ENCODE measurements at places on chromosomes 16 and 17.

GRCh38 chr17:71709271-71709890 lies 411.4 kb upstream of the SOX9 start:
- no peak for DNase-seq

DNA sequence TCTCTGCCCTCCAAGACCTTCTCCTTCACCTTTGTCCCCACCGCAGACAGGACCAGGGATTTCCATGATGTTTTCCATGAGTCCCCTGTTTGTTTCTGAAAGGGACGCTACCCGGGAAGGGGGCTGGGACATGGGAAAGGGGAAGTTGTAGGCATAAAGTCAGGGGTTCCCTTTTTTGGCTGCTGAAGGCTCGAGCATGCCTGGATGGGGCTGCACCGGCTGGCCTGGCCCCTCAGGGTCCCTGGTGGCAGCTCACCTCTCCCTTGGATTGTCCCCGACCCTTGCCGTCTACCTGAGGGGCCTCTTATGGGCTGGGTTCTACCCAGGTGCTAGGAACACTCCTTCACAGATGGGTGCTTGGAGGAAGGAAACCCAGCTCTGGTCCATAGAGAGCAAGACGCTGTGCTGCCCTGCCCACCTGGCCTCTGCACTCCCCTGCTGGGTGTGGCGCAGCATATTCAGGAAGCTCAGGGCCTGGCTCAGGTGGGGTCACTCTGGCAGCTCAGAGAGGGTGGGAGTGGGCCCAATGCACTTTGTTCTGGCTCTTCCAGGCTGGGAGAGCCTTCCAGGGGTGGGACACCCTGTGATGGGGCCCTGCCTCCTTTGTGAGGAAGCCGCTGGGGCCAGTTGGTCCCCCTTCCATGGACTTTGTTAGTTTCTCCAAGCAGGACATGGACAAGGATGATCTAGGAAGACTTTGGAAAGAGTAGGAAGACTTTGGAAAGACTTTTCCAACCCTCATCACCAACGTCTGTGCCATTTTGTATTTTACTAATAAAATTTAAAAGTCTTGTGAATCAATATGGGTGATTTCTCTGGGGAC lies 12.2 kb downstream of the CX3CL1 start:
- DNase-seq: no peak

GRCh38 chr16:29712809-29713208 lies 33.0 kb downstream of the C16orf54 start:
- no peak for DNase-seq

GRCh38 chr16:16073891-16074881 lies 124.8 kb downstream of the ABCC1 start:
- DNase-seq: no peak

DNA sequence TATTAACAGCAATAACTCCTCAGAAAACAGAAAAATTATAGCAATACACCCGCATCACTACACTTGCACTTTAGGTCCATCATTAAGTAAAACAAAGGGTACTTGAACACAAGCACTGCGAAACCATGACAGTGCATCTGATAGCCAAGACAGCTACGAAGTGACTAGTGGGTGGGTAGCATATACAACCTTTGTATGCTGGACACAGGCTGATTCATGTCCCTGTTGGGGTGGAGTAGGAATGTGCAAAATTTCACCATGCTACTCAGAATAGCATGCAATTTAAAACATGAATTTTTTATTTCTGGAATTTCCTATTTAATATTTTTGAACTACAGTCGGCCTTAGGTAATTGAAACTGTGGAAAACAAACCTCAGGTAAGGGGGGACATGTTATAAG lies 2414.1 kb downstream of the TP53TG3F start:
- DNase-seq: no peak

GRCh38 chr17:4566785-4567184 lies 6.4 kb upstream of the GGT6 start:
- no peak for DNase-seq

GRCh38 chr17:46764000-46764708 lies 54.3 kb downstream of the WNT3 start:
- DNase-seq: no peak

DNA sequence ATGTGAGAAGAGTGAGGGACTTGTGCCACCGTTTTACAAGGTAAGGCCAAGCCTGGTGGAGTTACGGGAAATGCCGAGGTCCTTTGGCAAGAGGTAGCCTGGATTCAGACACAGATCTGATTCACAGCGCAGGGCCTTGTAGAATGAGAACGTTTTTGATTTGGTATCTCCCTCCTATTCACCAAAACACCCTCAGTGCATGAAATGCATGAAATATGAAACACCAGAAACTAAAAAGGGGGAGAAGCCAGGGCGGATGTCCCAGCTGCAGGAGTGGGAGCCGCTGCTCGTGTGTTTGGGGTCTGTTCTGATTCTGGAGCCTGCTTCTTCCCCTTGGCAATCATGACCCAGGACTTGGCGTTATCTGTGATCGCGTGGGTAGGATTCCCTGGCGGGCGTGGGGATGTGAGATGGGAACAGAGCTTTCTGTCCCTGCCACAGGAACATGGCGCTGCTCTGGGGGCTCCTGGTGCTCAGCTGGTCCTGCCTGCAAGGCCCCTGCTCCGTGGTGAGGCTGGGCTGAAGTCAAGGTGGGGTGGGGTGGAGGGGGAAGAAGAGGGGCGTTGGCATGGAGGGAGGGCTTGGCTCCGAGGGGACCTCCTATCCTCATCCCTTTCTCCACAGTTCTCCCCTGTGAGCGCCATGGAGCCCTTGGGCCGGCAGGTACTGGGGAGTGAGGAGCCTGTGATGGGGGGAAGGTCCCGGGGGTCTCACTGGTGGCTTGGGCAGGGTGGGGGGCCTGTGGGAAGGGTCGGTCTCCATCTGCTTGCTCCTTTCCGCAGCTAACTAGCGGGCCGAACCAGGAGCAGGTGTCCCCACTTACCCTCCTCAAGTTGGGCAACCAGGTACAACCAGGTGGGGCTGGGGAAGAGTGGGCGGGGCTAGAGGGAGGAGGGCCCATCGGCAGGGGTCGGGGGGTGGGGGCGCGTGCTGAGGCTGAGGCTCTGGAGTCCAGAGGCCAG lies 2.2 kb downstream of the SERPINF2 start:
- no peak for DNase-seq

- no peak for DNase-seq
Measured at GRCh38 chr16:10594312-10594950, 14.0 kb upstream of the EMP2 start.

- peak; percentile 23 for DNase-seq
Measured at GRCh38 chr16:2969545-2970521, 685 bp downstream of the PAQR4 start.

DNA sequence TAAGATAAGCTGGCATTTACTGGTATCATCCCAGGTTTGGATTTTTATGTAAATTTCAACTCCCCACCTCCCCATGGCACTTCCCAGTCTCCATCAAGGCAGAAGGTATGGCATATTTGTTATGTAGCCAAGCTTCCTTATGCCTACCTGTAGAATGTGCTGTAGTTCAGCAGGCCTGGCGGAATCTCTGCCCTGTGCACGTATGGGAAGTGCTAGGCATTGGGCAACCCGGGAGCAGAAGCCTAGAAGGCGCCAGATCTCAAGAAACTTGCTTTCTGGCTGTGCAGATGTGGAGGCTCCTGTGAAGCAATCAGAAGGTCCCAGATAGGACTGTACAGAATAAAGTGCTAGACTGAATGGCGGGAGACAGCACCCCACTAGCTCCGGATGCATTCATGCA lies 64.7 kb downstream of the SNX20 start:
- DNase-seq: no peak

DNA sequence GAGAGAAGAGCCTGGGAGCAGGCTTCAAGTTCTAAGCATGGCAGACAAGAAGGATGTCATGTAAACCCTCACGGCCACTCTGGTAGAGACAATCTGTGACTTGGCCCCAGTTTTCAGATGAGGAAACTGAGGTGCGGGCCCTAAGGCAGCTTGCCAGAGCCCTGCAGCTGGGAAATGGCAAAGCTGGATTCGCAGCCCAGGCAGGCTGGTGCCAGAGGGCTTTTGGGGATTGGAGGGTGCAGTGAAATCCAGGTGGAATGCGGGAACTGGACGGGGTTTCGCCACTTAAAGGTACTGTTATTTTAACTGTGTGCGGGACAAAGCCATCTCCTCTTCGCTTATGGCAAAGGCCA lies 477 bp upstream of the OSGIN1 start:
- DNase-seq: no peak

Data from NCI-H1048 (cell line).